Motor neuron (in vitro differentiated cells): ENCODE measurements at places on chromosomes 12 and 14.

DNA sequence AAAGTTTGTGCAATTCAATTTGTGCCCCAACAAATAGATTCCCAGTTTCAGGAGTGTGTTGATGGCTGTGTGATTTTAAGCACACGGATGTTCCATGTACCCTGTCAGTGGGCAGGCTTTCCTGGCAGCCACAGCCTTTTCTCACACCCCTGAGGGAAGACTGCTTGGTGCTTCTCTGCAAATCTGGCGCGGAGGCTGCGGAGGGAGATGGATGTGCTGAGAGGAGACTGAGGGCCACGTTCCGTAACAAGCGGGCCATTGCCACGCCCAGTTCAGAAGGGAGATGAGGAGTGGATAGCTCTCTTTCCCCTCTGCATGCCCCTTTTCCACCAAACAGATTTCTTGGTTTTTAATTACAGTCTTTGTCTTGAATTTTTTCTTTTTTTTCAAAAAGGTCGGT is 89.1 kb downstream of the BEGAIN start:
- no peak for ATAC-seq

DNA sequence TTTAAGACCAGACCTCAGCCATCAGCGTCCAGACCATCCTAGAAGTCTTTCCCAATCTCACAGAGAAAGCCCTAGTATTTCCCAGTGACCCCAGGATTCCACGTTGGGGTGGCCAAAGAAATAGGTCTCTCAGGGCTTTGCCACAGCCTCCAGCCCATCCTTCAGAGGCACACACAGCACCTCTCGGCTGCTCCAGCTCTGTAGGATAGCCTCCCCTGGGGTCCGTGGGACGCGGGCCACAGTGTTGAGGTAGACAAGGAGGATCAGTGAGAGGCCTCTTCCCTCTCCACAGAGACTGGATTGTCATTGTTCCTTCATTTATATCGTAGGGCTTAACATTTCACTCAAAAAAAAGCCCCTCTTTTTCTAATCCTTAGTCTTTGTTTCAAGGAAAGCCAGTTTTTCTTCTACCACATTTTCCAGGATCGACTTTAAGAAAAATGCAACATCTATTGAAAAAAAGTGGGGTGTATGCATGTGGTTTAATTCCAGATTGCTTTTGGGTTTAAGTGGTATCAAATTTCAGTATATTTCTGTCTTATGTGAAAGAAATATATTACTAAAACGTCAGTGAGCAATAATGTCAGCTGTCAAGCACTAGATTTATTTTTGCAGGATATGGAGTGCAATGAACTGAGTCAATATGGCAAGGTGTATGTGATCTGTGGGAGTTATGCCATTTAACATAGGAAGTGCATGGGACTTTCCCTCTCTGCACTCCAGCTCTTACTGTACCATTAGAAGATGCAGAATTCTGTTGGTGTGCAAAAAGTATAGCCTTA is 187.5 kb downstream of the MSRB3 start:
- no peak for ATAC-seq

- no peak for ATAC-seq
These were observed 43.2 kb upstream of the BCL11B start for GRCh38 chr14:99315197-99315596.

DNA sequence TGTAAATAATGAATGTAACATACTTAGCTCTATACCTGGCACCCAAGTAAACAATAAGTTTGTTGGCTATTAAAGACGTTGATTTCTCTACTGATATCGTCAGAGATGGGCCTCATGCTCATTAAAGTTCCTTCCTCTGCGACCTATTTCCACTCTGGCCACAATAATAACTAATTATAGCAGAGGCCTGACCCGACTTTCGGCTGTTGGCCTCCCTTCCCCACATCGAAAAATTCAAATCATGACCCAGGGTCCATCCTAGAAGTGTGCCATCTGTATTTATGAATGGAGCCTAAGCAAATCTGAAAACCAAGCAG is 321 bp upstream of the USP30 start:
- ATAC-seq, result no peak

DNA sequence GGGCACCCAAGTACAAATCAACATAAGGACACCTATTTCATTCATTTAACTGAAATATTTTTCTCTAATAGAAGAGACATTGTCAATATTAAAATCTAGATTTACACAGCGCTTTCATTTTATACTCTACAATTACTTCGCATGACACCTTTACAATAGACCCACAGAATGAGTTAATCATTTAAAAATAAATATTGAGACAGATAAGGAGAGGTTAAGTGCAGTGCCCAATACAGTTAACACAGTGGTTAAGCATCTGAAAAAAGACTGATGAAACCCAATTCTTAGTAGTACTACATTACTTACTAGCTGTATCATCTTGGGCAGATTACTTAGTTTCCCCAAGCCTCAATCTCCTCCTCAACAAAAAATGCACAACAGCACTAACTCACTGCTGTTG is 116.2 kb downstream of the DENND5B start:
- ATAC-seq, result no peak

DNA sequence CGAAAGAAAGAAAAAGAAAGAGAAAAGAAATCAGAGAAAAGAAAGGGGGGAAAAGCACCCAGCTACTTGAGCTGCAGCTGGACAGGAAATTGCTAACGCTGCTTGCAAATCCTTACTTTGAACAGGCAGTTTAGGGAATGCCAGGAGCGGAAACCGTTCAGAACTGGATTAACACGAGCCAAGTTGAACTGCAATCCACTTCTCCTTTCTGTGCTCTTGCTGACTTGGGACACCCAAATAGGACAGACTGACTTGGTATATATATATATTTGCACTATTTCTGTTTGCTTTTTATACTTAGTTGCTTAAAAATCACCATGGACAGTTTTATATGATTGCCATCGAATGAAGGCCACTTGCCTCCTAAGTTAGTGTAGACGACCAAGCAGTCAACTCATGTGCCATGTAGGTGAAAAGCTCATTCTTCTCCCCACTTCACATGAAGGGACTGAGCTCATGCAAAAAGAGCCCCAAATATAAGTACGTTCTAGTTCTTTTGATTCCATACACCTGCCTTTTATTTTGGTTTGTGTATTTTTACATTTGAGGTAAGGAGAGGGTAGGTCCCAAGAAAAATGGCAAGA is 5.5 kb downstream of the DUSP6 start:
- ATAC-seq, result peak; percentile 7

DNA sequence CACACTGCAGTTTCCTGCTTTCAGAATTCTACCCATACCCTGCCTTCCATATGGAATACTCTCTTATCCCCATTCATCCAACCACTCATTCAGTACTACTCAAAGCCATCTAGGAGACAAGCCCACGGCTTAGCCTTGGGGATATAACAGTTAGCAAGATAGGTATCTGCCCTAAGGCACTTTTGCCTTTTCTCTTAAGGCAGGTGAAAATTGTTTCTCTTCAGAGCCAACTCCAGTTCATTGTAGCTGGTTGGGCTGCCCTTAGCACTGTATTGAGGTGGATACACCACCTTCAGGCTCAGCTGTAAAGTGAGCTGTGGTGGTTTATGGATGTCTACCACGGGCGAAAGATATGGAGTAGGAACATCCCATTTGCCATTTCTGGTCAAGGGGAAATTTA is 729.7 kb upstream of the TBX3 start:
- ATAC-seq, result no peak

DNA sequence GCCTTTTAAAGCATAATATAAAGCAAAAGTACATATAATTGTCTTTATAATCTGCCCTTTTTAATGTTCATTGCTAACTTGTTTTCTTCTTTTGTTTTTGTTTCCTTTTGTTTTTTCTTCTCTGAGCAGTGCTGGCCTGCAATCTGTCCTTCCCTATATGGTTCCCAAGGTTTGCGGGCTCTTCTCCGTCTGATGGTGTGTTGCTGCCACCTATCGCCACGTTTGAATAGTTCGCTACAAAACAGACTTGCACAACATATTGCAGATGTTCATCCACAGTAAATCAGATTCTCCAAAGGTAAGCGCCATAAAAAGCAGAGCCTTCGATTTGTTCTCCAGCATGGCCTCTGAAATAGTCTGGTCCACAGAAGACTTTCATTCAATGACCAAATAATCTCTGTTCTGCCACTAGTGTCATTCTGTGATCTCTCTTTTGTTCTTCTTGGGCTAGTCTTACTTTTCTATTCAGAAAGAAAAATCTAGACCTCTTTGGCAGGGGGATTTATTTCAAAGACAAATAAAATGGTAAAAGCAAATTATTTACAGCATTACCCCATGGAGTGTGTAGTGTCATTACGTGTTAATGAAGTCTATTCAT is 33.5 kb downstream of the C12orf50 start:
- ATAC-seq, result peak; percentile 98

DNA sequence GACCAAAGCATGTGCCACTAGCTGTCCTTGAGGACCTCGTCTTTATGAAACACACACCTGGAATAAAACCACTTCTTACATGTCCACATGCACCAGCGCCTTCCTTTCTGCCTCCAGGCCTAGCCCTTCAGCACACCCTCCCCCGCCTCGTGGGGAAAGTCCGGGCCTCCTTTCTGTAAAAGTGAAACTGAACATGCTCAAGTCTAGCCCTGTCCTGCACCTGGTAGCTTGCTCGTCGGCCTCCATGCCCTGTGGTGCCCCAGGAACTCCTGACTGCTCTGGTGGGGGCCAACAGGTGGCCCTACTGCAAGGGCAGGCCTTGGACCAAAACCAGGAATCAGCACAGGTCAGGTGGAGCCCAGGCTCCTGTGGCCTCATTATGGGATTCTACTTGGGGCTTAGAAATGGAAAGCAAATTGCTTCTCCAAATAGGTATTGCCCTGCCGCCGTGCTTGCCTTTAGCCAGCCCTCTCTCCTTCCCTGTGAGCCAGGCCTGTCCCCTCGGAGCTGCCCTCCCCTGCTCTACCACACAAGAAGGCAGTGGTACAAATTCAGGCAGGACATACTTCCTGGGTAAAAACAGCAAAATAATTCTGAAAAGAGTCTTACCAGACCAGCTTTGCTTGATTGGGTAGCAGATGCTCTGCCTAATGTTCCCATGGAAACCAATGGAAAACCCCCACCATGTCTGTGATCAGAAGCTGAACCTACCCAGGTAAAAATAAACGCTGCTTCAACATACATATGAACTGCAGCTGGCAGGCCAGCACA is 43.5 kb downstream of the ERH start:
- no peak for ATAC-seq

- ATAC-seq, result no peak
These were observed 132.0 kb downstream of the KICS2 start for GRCh38 chr12:64090047-64090446.

- ATAC-seq, result no peak
These were observed 243.7 kb downstream of the SLC16A7 start for GRCh38 chr12:59839514-59839913.

GRCh38 chr12:75481013-75481705 is 604 bp downstream of the GLIPR1 start:
- ATAC-seq, result no peak

DNA sequence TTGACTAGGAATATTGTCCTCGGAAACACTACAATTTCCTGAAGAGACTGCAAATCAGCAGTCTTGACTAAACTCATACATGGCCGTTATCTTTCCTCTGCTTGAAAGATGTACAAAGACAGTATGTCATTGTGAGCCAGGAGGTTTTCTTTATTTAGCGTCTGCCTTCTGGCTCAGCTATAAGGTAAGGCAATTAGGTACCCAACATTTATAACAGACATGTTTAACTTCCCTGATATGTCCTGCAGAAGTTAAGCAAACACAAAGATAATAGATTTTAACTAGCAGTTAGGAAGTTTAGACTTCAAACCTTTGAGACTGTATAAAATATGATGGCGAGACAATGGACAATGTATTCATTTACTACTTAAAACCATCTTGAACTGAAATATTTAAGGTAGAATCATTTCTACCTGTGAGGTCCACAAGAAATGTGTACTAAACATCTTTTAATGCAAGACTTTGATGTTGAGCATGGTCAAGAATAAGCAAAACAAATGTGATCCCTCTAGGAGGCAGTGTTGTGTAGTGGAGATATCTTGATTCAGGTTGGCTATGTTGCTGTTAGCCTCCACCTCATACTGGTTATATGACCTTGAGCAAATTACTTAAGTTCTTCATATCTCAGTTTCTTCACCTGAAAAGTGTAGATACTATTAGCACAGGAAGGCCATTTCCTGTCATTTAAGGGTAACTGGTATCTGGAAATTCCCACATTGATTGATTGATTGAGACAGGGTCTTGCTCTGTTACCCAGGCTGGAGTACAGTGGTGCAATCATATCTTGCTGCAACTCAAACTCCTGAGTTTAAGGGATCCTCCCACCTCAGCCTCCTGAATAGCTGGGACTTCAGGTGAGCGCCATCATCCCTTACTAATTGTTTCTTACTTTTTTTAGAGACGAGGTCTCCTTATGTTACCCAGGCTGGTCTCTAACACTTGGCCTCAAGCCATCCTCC is 96.3 kb upstream of the EEA1 start:
- ATAC-seq, result no peak

DNA sequence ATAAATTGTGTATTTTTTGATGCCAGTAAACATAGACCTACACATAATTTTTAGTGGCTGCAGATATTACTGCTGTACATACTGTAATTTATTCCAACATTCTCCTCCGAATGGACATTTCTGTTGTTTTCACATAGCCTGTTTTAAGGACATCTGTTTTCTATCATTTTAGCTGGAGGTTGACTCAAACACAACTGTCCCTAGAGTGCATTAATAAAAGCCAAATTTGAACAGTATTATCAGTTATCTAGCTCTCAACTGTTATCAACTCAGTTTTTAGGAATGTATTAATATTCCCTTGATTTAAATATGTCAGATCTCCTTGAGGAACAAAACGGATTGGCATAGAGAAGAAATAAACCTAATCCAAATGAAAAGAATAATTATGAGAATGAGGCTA is 17.2 kb upstream of the PIWIL1 start:
- ATAC-seq, result no peak

GRCh38 chr12:48966177-48966895 is 5.2 kb downstream of the WNT10B start:
- no peak for ATAC-seq

- no peak for ATAC-seq
These were observed 1.2 kb upstream of the TRHDE start for GRCh38 chr12:72270961-72271360.

DNA sequence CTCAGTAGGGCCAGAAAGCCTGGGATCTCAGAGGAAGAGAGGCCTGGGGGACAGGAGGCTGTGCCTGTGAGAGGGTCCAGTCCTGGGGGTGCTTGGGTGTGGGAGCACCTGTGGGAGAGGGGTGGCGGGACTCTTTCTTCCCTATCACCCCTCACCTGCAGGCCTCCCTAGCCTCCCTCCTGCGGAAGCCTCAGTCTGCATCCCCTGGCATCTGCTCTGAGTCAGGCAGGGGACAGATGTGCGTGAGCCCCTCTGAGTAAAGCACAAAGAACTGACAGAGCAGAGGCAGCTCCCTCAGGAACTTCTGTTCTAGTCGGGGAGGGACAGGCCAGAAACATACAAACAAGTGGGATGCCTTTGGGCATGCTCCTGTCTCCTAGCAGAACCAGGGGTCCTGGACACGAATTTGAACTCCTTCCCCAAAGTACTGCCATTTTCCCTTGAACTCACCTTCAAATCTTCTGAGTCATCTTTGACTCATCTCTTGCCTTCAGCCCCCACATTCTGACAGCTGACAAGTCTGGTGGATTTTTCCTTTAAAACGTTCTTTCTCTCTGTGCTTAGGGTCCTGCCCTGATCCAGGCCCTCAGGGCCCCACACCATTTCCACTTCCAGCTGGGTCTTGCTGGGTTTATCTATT is 8.5 kb upstream of the HSP90AA1 start:
- ATAC-seq, result no peak

- ATAC-seq, result no peak
These were observed 188.7 kb downstream of the PRKD1 start for GRCh38 chr14:29738950-29739349.
